NCI-H2081 (cell line): ENCODE measurements at places on chromosomes 3 and 15.

- no peak for DNase-seq
These were observed 144.7 kb upstream of the WNT5A start for GRCh38 chr3:55631766-55632331.

- DNase-seq: no peak
These were observed 211.9 kb downstream of the SV2B start for GRCh38 chr15:91311986-91312385.

GRCh38 chr15:71116942-71117341 is 1.7 kb downstream of the THSD4 start:
- no peak for DNase-seq

DNA sequence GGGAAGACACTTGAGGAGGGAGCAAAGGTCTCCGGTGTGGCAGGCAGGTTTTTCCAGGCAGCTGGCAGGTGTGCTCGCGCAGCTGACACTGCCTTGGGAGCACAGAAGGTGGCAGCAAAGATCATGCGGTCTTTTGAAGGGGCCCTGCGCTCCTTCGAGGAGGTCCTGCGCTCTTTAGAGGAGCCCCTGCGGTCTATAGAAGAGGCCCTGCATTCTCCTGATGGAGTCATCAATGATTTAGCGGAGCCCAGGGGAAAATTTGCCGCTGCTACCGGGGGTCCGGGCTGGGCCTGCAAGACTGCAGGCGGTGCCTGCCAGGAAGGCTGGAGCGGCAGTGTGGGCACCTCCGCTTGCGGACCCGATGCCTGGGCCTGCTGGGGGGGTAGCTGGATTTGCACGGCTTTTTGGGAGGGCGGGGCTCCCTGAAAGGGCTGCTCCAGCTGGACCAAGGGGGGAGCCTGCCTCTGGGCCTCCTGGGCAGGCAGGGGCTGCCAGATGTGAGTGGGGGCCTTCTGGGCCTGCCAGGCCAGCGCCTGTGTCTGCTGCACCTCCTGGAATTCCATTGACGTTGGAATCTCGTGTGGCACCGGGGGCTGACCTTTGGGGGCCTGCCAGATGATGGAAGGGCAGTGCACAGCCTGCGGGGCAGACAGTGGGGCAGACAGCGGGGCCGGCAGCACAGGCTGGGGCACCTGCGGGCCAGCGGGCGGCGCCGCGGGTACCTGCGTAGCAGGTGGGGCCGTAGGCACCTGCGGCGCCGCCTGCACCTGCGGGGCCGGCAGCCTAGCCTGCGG is 2.1 kb downstream of the MAGEL2 start:
- DNase-seq: no peak

DNA sequence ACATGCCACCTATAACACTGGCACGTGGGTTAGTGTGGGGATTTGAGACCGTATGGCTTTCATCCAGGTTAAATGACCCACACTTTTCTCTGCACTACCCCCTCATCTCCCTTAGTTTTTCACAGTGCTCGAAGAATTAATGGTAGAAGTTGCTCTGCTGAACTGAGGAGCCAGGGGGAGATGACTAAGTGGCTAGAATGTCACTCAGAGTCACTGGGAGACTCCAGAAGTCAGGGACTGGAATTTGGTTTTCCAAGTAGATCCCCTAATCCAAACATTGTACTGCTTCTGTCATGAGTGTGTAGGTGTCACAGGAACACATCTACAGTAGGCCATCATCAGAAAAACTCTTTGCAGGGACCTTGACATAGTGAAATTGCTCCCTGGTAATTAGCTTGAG is 181.0 kb upstream of the RASGRP1 start:
- no peak for DNase-seq

DNA sequence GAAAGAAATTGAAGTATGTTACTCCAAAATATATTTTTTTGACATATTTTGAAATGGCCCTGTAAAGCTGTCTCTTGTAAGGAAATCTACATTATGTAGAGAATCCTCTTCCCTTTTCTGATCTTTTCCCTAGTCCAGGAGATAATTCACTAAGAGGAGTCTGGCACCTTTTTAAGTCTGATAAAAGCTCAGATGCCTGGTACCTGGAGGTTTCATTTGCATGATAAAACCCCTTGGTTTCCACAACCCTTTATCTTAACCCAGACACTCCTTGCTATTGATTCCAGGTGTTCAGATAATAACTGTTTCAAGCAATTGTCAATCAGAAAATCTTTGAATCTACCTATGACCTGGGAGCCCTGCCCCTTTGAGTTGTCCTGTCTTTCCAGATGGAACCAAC is 26.5 kb downstream of the FGF12 start:
- DNase-seq: no peak

DNA sequence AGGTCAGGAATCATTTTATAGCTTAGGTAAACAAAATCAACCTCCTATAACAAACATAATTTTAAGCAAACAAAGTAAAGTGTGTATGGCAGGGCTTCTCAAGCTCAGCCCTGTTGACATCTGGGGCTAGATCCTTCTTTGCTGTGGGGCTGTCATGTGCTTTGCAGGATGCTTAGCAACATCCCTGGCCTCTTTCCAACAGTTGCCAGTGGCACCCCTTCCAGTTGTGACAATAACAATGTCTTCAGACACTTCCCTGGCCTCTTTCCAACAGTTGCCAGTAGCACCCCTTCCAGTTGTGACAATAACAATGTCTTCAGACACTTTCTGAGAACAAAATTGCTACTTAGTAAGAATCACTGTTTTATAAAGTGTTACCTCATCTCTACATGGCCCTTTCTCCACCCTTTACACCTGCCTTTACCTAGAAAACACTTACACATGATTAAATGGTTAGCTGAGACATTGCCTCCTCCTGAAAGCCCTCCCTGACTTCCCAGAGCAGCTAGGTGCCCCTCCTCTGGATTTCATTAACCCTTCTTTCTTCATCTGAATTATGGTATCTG is 194.0 kb upstream of the LMCD1 start:
- peak; percentile 17 for DNase-seq
